BJ (cell line): ENCODE measurements at places on chromosomes 5 and 9.

DNA sequence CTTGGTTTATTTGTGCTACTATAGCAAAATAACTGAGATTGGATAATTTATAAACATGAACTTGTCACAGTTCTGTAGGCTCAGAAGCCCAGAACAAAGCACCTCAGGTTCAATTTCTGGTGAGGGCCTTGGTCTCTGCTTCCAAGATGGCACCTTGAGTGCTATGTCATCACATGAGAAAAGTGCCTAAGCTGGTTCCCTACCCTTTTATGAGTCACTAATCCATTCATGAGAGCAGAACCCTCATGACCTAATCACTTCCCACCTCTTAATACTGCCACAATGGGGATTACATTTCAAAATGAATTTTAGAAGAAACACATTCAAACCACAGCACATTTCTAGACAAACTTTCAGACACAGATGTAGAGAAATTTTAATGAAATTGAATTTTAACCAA lies 98.2 kb upstream of the PRSS3 start:
- no peak for DNase-seq

DNA sequence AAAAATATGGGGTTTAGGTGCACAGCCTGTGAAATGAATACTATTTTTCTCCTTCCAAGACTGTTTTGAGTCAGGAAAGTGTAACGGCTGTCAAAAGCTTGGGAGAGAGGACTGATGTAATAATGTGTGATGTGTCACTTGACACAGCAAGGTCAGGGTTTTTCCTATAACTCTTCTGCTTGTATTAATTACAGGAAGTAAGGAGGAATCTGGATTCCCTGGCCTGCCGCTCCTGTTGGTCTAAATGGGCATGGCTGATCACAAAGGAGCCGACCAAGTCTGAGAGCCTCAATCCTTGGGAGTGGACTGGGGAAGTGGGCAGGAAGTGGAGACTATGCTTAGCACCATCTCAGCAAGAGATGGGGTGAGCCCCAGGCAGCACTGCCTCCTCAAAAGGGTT lies 16.7 kb upstream of the SLC28A3 start:
- no peak for DNase-seq

GRCh38 chr5:137260820-137261695 lies 238.1 kb downstream of the SPOCK1 start:
- no peak for DNase-seq

DNA sequence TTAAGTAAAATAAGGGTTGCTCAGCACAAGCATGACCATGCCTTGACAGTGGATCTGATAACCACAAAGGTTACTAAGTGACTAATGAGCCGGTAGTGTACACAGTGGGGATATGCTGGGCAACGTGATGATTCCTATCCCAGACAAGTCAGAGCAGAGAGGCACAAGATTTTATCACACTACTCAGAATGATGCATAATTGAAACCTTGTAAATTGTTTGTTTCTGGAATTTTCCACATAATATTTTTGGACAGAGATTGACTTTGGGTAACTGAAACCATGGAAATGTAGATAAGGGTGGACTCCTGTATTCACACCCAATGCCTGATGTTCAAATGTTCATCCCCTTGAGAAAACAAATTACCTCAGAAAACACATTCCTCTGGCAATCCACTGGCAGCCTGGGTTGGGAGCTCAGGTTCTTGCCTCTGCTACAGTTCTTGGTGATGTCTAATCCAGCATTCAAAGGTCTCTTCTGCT lies 16.2 kb upstream of the ERAP1 start:
- DNase-seq: peak; percentile 84

DNA sequence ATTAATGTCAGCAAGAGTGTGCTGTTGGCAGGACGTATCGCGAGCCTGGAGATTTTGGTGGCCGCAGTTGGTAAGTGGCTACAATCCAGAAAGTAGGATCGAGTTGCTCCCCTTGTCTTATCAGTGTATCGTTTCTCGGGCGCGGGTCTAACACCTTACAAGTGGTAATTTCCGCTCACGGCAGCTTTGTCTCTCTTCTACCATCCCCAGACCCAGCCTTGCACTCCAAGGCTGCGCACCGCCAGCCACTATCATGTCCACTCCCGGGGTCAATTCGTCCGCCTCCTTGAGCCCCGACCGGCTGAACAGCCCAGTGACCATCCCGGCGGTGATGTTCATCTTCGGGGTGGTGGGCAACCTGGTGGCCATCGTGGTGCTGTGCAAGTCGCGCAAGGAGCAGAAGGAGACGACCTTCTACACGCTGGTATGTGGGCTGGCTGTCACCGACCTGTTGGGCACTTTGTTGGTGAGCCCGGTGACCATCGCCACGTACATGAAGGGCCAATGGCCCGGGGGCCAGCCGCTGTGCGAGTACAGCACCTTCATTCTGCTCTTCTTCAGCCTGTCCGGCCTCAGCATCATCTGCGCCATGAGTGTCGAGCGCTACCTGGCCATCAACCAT lies 1.1 kb downstream of the PTGER4 start:
- DNase-seq: no peak

GRCh38 chr5:172762214-172763119 lies 8.5 kb downstream of the DUSP1 start:
- DNase-seq: no peak

GRCh38 chr5:96957254-96958049 lies 21.6 kb downstream of the LNPEP start:
- DNase-seq: no peak

DNA sequence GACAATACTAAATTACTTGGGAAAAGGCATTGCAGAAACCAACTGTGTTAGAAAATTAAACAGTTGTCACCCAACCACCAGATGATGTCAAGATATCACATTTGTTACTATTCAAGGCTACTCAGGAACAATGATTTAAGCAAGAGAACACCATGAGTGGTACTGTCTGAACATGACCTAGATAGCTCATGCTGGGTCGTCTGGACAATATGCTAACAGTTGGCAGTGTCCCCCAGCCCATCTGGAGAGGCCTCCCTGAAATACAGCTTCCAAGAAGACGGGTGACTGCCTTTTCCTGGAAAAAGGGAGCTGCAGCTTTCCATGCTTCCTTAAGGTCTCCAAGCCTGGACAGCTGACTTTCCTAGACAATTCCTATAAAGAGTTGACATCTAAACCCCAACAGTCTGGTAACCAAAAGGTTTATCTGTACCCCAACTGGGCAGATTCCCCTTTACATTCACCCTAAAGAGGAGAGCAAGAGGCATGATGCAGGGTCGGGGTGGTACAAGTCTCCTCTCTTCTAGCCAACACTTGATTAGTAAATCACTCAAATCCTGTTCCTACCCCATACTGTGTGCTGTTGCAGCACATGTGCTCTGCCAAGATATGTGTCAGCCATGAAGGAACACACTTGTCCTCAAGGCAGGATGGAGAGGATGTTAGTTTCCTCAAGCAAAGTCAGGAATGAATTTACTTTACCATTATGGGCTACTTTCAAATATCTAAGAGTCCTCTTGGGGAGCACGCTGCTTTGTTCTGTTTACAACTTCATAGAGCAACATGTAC lies 433.0 kb downstream of the PDE4D start:
- DNase-seq: no peak

DNA sequence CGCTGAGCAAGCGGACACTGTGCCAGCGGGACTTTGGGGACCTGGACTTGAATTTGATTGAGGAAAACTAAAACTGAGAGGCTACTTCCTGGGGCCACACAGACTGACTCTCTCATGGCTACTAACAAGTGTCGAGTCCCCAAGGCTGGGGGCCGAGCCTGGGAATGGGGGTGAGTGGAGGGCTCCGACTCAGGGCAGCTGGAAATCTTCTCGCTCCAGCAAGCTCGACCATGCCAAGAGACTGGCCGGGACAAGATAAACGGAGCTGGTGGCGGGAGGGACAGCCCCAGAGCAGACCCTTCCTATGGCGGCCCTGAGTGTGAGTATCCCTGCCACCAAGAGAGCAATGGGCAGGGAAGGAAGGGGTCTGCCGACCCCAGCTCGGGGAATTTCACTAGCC lies 5.6 kb upstream of the KDM3B start:
- no peak for DNase-seq

DNA sequence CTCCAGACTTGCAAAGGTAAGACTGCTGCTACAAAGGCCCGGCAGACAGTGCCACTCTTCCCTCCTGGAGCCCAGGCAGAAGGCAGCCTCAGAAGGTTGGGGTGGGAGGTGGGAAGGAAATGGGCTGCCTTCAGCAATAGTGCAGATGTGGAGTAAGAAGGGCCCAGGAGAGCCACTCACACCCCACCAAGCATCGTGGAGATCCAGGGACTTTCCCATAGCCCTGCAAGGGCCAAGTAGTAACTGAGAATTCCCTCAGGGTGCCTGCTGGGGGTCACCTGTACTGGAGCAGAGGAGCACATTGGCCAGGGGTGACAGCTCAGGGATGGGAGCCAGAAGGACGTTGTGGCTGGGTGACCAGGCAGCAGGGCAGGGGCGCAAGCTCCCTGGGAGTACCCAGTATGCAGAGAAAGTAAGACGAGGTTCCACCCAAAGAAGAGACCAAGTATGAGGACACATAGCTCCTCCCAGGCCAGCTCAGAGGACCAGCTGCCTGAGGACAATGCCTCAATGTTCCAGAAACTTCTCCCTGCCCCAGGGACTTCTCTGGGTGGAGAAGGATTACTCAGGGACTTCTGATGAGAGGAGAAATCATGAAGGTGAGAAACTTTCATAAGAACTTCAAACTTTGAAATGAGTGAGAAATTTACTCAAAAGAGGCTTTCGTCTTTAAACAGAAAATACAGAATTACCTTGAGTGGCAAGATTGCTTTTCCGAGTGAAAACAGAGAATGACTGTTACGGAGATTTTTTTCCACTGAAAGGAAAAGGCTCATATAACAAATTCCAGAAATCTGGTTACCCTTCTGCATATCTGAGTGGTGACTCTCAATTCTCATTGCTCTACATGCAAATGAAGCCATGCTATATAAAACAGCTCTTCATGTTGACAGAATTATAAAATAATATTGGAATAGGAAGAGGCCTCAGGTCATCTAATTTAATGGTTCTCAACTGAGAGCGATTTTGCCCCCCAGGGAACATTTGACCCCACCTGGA lies 87.9 kb upstream of the TRIO start:
- no peak for DNase-seq

DNA sequence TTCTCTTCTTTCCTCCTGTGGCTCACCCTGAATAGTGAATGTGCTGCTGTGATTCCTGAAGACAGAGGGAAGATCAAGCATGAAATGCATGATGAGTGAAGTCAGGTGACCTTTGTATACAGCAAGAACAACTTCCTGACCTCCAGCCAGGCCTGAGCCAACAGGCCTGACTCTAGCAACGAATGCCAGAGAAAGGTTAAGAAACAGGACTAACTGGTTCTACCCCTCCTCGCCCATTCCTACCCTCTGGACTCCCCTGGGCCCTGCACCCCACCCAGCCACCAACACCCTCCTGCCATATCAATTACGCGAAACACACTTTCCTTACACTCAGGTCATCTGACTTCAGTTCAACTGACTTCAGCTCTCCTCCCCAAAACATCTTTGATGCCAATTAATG lies 4.9 kb downstream of the SUSD1 start:
- DNase-seq: no peak

- DNase-seq: no peak
Observed at GRCh38 chr5:65790371-65791163, 68.6 kb downstream of the NLN start.

GRCh38 chr9:90822866-90823265 lies 21.2 kb downstream of the SYK start:
- no peak for DNase-seq

- no peak for DNase-seq
Observed at GRCh38 chr5:140554454-140554853, 2.8 kb downstream of the SRA1 start.

GRCh38 chr5:173495225-173495904 lies 121.1 kb downstream of the BOD1 start:
- DNase-seq: no peak

GRCh38 chr5:76850543-76851145 lies 830 bp downstream of the S100Z start:
- no peak for DNase-seq

GRCh38 chr5:31347552-31347905 lies 154.0 kb downstream of the CDH6 start:
- no peak for DNase-seq

DNA sequence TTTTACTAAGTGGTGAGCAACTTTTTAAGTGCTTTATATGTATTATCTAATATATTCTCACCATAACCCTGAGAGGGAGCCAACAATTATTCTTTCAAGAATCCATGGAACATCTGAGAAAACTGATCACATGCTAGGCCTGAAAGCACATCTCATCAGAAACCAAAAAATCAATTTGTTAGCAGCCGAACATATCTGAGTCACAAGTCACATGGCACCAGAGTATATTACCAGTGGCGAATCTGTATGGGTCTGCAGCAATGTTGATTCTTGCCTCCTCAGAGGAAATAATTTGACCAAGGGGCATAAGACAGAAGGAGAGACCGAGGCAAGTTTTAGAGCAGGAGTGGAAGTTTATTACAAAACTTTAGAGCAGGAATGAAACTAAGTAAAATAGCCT lies 25.3 kb upstream of the SIL1 start:
- no peak for DNase-seq

DNA sequence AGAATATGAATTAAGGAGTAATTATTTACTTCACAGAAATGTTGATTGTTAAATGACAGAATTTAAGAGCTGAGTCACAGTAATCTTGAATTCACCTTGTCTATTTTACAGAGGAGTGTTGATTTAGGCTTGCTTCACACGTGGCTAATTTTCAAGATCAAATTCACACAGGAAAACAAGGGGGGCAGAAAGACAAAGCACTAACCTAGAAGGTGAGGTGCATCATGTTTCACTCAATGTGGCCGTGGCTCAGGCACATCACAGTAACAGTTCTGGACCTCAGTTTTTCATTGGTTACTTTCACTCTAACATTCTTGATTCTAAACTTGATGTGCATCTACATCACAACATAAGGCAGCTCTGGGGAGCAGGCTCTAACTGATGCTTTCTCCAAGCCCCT lies 69.6 kb upstream of the GNAQ start:
- no peak for DNase-seq

GRCh38 chr9:110579034-110579861 lies at the start of gene SVEP1:
TSS of gene SVEP1 (minus strand) at chr9:110579741. CDS start at chr9:110579543, 198 bp downstream.
- DNase-seq: no peak
